ENCODE measurements at places on chromosomes 3 and 15.

DNA sequence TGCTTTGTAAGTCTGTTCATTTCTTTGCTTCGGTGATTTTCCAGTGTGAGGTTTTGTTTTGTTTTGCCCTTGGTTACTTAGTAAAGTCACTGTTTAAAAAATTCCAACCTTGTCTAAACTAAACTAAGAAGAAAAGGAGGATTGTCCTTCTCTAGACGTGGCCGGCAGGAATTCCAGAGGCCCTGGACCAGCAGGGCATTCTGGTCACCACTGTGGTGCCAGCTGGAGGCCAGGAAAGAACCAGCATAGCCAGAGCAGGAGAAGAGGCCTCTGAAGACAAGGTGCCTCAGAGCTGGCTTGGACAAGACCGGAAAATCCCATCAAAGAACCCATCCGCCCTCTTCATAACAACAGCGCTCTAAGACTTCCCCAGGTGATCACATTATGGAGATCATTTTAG, 8.2 kb downstream of the PLOD2 start:
- DNase-seq, result no peak

DNA sequence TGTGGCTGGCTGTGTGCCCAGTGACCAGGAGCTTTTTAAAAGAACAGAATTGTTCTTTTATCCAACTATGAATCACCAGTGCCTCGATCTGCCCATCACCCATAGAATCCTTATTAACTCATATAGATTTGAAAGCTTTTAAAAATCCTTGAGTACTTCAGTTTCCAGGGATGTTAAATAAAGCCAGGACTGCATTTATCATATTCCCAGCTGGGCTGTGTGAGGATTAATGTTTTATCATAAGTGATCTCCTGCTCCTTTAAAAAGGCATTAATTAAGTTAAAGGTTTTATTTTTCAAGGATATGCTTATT, 234.0 kb downstream of the MYRIP start:
- DNase-seq, result no peak

DNA sequence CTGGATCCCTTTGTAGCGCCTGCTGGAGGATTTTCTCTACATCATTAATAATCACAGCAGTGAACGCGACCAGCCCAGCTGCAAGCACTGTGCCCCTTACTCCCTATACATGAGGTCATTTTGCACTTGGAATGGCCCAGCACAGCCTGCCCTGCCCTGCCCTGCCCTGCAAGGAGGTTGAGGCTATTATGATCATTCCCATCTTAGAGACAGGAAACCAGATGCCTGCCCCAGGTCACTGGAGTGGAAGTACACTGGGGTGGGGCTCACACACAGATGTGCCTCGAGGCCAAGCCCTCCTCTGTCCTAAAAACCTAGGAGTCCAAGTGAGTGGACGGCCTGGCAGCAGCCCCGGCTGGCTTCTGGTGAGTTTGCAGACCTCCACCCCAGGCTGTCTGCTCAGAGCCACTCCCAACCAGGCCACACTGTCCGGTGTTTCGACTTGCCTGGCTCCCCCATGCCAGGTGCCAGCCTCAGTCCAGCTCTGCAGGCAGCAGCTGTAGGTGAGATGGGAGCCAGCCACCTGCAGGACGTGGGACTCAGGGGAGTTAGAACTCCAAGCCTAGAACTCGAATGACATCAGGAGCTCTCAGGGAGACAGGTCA, 30.4 kb upstream of the SEC61A1 start:
- no peak for DNase-seq

DNA sequence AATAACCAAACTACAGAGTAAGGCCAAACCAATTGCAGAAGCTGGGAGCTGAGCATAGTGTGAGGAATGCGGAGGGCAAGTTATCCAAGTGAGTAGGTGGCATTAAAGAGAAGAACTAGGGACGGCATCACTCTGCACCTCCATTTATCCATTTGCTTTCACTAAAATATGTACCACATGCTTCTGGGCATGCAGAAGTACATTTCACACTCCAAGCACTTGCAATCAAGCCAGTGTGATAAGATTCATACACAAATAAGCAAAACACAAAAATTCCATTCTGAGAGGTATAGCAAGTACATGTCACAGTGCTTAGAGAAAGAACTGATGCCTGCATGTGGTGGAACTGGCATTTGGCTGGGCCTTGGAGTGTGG, 81.1 kb downstream of the CCNL1 start:
- DNase-seq, result no peak

DNA sequence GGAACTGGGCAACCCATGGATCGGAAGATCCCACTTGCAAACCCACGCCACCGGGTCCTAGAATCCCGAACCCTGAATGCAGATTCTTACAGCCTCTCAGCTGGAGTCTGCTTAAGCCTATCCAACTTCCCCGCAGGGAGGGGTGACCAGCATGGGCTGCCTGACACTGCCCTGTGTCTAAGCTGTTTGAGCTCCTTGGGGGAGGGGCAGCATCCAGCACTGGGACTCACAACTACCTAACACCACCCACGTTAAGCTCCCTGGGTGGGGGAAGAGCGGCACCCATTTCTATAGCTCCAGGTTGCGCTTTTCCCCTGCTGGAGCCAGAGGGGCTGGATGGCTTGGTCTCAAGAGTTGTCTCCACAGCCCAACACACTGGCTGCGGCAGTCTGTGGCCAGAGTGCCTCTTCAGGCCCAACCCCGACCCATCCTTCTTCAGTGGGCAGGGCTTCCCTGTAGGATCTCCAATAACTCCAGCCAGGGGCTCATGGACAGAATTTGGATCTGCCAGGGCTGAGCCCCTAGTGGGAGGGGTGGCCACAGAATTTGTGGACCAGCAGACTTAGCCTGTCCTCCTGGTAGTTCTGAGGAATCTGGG, 649.2 kb downstream of the TUSC7 start:
- DNase-seq, result no peak

DNA sequence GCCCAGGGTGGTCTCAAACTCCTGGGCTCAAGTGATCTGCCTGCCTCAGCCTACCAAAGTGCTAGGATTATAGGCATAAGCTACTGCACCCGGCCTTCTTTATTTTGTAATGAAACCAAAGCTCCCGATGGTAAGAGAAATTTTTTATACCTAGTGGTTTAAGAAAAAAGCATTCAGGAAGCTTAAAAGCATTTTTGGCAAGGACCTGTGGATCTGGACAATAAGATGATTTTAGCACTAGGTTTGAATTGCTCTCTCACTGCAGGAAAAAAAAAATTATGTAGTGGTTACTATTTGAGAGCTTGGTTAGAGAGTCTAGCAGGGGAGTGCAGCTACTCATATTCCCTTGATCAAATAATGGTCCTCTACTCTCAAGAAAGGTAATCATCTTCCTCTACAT, 64.9 kb upstream of the PIK3R4 start:
- no peak for DNase-seq

DNA sequence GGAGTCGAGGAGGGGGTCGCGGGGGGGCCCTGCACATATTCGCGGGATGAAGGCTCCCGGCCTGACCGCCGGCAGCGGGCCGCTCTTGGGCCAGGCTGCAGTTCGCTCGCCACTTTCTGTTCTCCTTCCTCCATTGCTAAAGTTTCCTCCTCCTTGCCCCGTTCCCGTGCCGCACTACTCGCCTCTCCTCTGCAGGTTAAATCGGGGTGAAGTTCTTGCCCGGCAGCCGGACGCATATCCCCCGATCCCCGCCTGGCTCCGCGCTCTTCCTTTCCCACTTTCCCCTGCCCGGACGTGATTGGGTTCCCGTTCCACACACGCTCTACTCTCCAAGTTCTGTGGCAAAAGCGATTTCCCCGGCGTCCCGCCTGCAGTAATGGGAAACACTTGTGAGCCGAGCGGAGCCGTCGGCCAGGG, 556 bp downstream of the CRYBG3 start:
- DNase-seq, result no peak

DNA sequence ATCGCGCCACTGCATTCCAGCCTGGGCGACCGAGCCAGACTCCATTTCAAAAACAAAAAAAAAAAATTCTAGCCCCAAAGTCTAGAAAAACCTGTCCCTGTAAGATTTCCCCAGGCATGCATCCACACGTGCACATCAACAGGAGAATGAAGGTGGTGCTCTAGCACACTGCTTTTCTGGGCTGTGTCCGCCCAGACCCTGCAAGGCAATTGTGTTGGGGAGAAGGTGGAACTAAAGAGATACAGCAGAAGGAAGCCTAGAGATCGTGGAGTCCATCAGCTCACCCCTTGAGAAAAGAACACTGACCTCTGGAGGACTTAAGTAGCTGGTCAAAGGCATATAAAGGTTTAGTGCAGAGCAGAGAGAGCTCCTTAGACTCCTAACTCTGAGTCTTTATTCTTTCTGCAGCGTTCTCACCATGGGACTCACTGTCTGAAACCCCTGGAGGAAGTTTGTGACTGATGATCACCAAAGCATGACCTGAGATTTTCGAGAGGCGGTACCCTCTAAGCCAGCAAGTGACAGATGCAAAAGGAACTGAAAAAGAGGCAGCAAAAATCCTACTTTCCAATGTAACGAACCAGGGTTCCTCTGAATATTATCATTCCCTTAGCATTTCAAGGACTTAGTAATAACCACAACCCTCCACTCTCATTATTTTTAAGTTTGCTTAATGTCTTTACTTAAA, 179.8 kb downstream of the MEX3B start:
- DNase-seq, result no peak

GRCh38 chr3:78048698-78049097, 1008.8 kb downstream of the ROBO2 start:
- no peak for DNase-seq

DNA sequence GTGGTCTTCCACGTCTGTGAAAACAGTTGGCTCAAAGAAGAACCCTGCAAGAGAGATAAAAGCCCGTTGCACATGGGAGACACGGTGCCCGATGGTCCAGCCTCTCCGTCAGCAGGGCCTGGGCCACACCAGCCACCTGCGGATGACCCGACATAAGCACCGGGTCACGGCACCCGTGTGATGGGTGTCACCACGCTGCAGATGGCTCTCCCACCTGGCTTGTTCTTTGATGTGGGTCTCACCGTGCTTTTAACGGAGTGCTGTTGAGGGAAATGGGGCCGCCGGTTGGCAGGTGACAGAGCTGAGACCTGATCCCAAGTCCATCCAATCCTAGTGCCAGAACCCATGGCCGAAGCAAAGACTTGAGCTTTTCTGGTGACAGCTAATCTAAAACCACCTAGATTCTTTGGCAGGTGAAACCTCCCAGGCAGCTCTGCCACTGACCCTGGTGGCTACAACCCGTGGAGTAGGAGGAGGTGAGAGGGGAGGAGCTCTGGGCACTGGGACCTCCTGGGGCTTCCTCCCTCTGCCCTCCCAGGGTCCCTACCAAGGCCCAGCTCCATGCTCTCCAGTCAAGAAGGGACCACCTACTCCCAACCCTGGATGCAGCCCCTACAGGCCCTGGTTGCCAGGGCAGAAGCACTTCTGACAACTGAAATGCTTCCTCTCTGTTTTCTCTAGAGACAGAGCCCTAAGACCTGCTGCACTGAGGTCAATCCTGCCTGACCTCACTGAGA, 23.4 kb upstream of the SLC41A3 start:
- DNase-seq, result no peak

DNA sequence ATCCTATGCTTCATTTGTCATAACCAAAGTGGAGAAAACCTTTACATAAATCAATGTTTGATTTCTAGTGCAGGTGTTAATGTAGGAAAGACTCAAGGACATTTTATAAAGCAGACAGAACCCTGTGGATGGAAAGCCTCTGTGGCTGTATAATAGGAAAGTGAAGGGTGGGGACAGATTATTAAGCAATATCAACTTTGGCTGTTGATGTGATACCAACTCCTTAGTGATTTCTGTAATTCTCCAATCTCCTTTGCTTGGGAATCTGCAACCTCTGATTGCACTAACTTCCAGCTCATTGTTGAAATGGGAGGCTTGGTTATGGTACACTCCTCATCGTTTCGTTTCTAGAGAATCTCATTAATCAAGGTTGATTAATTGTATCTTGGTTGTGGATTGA, 29.3 kb upstream of the ADGRG7 start:
- DNase-seq, result no peak

GRCh38 chr3:150215616-150216015, 192.5 kb upstream of the TSC22D2 start:
- DNase-seq, result no peak

DNA sequence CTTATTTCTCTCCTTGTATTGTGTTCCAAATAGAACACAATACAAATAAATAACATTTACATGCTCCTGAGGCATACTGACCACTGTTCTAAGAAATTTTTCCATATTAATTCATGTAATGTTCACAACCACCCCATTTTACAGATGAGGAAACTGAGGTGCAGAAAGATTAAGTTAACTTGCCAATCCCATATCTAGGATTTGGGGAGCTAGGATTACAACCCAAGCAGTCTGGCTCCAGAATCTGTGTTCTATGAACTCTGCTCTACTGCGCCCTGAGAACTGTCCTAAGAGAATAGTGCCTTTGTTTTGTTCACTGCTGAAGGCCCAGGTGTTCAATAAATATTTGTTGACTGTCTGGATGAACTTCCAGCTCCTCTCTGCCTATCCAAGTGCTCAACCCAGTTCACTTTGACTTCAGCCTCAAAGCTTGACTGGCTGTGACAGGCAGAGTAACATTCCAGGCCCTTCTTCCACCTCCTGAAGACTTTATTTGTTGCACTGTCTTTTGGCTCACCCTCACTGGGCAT, 3.1 kb downstream of the NEK10 start:
- no peak for DNase-seq

GRCh38 chr3:180265551-180265950, 228.8 kb upstream of the PEX5L start:
- no peak for DNase-seq

DNA sequence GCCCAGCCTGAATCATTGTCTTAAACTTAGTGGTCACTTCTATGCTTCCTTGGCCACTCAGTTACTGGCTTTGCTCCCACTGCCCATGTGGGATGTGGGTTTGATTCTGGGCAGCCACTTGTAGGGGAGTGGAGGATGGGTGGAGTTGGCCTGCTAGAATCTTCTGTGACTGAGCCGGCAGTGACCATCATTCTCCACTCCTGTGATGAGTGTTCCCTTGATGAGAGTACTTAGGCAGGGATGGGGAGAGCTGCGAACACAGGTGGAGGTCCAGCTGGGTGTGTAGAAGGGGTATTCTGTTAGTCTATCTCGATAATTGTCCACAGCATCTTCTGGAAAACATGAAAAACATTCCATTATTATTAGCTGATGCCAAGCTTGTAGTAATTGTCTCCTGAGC, 8.0 kb downstream of the TM6SF1 start:
- DNase-seq, result no peak

DNA sequence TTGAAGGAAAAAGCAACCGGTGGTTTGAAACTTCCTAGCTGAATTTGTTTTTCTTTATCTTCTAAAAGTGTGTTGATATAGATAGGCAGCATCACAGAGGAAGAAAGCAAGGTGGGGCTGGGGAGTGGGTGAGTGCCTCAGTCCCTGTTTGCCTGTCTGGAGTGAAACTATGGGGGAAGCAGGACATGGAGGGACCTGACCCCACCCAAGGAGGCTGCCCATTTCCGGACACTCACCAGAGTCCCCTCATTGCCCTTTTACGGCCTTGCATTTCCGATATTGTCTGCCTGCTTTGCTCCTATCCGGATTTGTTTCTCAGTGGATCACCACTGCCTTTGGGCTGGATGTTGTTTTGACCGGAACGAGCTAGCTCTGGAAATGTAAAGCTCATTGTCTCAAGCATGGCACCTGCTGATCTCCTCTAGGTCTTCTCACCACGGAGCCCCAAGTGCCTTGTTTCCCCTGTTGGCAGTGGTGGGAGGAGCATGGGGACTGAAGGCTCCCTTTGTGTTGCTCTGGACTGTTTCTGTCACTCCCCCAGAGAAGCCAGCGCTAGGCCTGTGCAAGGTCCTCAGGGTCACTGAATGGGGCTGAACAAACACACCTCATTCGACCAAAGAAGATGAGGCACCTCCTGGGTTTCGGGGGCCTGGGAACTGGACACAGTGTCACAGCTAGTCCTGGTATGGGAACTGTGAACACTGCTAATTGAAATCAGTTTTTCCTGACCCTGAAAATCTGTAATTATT, 7.0 kb downstream of the CLDN11 start:
- DNase-seq, result no peak

All from hematopoietic multipotent progenitor cell treated with erythropoietin and hydrocortisone succinate and interleukin-3 and kit ligand, for 8 days (in vitro differentiated cells).